CD8-positive, alpha-beta memory T cell (primary cell): ENCODE measurements at places on chromosomes 5 and 9. TPM values are rescaled to one million over a fixed set of nuclear protein-coding genes. Genes with fewer than 3 reads are reported as not detected.

DNA sequence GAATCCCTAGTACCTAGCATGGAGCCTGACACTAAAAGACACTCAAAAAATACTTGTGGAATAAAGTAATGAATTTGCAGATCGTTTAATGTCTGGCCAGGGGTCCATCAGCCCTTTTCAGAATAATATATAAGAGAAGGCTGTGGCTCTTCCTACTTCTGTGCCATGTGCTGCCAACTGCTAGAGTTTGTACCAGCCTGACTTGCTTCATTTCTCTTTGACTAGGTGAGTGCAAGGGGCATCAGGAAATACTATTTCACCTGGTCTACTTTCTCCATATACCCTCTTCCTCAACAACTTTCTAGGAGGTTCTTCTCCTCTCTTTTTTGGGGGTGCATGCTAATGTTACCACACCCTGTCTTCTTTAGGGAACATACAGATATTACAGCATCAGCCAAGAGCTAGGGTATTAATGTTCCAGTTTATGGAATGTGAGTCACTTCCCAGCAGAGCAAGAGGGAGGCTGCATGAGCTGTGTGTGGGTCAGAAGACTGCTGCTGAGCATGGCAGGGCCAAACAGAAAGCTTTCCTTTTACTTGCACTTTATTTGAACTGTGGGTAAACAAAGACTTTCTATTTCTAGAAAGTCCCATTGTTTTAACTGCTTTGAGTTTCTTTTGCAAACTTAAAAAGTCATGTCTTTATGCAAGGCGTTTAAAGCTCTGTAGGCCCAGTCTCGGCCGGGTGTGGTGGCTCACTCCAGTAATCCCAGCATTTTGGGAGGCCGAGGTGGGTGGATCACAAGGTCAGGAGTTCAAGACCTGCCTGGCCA is 158.9 kb downstream of the ADAMTSL1 start:
- no peaks in the 10 kb centered on the region for H3K36me3 ChIP-seq
- DNase-seq = no peak
- H3K27ac ChIP-seq = no peak overlapping the region
- H3K27me3 ChIP-seq = no peaks in the 10 kb centered on the region
- no peaks in the 10 kb centered on the region for H3K4me1 ChIP-seq

- no peak for DNase-seq
Measured at GRCh38 chr5:105428451-105429380, 1866.1 kb upstream of the NUDT12 start.

- no peak overlapping the region for H3K4me3 ChIP-seq
- no peaks in the 10 kb centered on the region for H3K4me1 ChIP-seq
- H3K27me3 ChIP-seq = no peaks in the 10 kb centered on the region
- H3K27ac ChIP-seq = no peak overlapping the region
- no peak for DNase-seq
Measured at GRCh38 chr9:71490810-71491209, 277.5 kb downstream of the CEMIP2 start.

Gene EQTN
- not detected for total RNA-seq

DNA sequence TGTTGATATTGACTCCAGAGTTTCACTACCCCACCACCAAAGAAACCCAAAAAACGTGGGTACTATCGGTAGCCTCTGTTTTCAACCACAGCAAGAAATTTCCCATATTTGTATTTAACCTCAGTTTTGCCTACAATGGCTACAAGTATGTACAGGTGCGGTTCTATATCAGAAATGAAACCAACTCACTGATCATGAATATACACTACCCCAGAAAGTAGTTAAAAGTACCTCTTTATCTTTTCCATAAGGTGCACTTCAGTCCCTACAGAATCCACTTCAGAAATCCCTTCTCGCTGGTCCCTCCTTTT is 140.6 kb upstream of the SLC12A2 start:
- H3K4me3 ChIP-seq = no peak overlapping the region
- DNase-seq = no peak
- H3K27ac ChIP-seq = no peak overlapping the region
- H3K27me3 ChIP-seq = no peaks in the 10 kb centered on the region

Gene ISL1
- not detected for total RNA-seq

Gene LCN6
- not detected for total RNA-seq

Gene UBTD2
- total RNA-seq = 7.4 TPM
